ENCODE measurements at places on chromosomes 2 and 18.

DNA sequence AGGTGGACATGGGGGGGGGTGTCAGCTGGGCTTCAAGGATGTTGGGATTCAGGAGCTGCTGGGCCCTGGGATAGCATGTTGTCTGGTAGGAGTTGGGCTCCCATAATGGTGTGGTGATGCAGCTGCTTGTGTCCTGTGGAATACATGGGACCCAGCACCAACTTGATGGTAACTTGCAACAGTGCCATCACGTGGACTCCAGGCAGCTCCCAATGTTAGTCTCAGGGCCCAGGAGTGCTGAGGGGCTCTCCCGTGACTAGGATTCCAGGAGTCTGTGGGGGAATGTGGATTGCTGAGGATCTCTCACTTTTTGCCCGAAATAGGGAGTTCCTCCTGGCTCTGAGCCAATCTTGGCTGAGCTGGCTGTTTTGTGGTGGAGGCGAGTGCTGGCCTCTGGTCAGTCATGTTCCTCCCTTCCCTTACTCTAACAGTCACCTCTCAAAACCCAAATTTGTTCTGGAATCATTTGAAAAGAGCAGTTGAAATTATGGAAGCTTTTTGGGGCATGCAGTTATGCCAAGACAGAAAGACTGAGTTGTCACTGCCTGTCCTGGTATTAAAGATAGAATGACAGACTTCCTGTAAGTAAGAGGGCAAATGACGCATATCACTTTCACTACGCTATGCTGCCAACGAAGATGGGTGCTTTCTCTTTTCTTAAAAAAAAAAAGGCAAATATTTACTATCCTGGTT is 607.1 kb downstream of the ADCYAP1 start:
- no peak for DNase-seq

- DNase-seq: no peak
These were observed 40.2 kb downstream of the PID1 start for GRCh38 chr2:229230911-229231310.

DNA sequence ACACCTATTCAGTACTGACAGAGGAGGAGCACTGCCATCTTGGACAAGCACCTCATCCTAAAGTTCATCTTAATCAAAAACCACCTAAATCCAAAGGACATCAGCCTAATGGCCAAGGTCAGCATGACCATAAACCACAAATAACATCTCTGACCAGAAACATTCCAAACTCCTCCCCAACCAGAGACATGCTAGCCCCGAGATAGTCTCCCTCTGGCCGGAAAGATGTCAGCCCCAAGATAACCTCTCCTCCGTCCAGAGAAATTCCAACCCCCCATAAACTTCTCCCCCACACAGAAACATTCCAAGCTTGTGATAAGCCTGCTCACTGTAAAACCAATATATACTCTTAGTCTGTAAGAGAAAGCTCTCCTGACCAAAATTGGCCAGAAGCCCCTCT is 260.6 kb downstream of the CLIP4 start:
- DNase-seq: no peak

- DNase-seq: no peak
These were observed 103.8 kb upstream of the SMIM21 start for GRCh38 chr18:75531212-75531850.

DNA sequence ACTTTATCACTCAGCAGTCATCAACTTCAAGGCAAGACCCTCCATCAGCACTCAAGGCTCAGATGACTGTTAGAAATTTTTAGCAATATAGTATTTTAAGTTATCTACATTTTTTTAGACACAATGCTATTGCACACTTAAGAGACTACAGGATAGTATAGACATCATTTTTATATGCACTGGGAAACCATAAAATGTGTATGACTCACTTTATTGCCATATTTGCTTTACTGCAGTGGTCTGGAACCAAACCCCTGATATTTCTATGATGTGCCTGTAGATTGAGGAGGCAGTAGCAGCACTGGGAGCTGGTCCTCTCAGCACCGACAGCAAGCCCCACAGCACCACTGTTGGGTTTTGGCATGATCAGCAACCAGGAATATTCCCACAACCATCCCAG is 264.8 kb upstream of the HNRNPA3 start:
- DNase-seq: no peak

DNA sequence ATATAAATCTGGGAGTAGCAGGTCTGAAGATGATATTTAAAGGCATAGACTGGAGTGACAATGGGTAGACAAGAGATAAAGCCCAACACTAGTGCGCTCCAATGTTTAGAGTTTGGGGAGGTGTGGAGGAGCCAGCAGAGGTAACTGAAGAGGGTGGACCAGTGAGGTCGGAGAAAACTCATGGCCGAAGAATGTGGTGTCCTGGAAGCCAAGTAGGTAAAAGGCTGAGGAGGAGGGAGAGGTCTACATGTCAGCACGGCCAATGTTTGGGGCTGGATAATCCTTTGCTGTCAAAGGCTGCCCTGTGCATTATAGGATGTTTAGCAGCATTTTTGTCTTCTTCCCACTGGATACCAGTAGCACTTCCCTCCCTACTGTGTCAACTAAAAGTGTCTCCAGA is 78.8 kb upstream of the KCNE4 start:
- DNase-seq: no peak

GRCh38 chr2:20230114-20230425 is 5.1 kb upstream of the SDC1 start:
- DNase-seq: no peak

GRCh38 chr18:49519101-49519971 is 32.3 kb upstream of the C18orf32 start:
- DNase-seq: no peak

GRCh38 chr2:65450393-65450792 is 18.0 kb upstream of the SPRED2 start:
- no peak for DNase-seq

Measured in GM03348 (cell line).